GM06990 (cell line): ENCODE measurements at places on chromosomes 4 and X.

DNA sequence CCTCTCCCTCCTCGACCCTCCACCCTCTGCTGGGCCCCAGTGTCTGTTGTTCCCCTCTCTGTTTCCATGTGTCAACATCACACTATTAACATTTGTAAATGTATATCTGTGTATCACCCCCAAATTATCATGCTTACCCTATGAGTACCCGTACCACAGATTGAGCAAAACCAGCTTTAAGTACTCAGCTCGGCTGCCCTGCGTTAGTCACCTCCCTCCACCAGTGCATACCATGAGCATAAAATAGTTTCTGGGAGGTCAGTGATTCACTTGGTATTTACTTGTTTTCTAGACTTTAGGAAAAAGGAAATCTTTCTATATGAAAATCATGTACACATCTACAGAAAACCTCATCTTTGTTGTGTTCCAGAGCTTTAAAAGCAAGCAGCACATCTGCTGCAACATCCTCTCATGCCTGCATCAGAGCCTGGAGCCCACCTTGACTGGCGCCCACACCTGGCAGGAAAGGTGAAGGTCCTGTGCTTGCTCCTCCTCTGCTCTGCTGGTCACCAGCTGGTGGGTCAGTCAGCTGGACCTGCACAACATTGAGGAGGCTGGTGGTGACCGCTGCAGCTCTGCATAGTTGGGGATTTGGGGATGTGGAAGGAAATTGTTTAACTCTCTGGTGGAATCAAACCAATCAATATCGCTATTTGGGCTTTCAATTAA, 214.4 kb upstream of the KLF3 start:
- no peak for DNase-seq

GRCh38 chrX:24027086-24027485, at the start of gene KLHL15:
Gene KLHL15, minus strand, starts transcription at chrX:24027186. Its CDS starts 20,493 bp downstream, at chrX:24006693.
- no peak for DNase-seq

GRCh38 chr4:1154523-1155182, 17.7 kb downstream of the SPON2 start:
- no peak for DNase-seq

DNA sequence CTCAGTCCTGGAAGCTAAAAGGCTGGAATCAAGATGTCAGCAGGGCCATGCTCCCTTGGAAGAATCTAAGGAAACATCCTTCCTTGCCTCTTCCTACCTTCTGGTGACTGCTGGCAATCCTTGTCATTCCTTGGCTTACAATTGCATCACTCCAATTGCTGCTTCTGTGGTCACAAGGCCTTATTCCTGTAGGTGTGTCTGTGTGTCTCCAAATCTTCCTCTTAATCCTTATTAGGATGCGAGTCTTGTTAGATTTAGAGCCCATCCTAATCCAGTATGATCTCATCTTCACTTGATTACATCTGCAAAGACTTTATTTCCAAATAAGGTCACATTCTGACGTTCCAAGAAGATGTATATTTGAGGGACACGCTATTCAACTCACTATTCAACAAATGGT, 52.2 kb downstream of the SMIM20 start:
- no peak for DNase-seq
